ENCODE measurements at places on chromosomes 12 and 14.
A peak's percentile ranks its signal among the peaks of the same experiment; 100 is the strongest.

- no peak for DNase-seq
Measured at GRCh38 chr12:114006482-114007425, 40.6 kb upstream of the RBM19 start.

GRCh38 chr12:46459861-46460545, 87.4 kb upstream of the SLC38A2 start:
- no peak for DNase-seq

GRCh38 chr12:57135527-57136326, 7.4 kb downstream of the LRP1 start:
- DNase-seq = peak; percentile 41

DNA sequence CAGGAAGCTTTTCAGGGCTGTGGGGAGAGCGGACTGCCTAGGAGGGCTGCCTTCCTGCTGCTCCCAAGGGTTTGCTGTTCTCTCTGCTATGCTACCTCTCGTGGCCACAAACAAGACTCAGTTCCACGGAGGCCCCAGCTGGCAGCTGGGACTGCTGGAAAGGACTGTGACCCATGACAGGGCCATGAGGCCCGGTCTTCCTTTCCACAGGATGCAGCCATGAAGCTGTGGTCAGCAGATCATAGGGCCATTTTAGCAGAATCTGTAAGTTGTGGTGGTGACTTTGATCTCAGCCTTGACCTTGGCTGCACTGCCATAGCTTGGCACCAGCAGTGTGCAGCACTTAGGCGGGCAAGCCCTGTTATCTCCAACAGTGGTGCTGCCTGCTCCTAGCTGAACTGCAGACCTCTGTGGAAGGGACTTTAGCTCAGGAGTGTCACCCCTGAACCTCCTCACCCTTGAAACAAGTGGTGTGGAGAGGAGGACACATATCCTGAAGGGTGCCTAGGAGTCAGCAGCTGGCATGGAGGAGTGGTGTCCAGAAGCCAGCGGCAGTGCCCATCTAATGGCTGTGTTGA, 12.3 kb downstream of the KRT80 start:
- no peak for DNase-seq

DNA sequence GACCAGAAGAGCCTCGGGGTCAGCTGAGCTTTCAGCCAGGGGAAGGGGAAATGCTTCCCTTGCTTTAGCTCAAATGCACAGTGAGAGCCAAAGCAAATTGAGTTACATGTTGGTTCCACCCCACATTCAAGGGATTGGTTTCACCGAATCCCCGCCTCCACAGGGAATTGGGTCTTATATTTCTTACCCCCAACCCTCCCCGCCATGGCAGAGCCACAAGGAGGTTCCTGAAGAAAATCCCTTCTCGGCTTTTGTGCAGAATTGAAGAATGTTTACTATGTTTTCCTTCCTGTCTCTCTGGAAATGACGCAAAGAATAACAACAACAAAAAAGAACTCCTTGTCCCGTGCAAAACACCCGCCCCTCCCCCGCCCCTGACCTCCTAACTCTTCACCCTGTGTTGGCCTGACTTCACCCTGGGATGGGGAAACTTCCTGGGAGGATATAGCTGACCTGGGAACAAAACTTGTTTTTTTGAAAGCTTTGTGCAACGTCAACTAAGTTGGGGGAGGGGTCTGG, 21.9 kb upstream of the CIPC start:
- DNase-seq = no peak

All from EL (cell line).